ENCODE measurements at places on chromosomes 7 and 10. TPM values are rescaled to one million over a fixed set of nuclear protein-coding genes. Genes with fewer than 3 reads are reported as not detected.

NPY4R gene
- total RNA-seq, result not detected

DPP6 gene
- 0.19 TPM for total RNA-seq

DNA sequence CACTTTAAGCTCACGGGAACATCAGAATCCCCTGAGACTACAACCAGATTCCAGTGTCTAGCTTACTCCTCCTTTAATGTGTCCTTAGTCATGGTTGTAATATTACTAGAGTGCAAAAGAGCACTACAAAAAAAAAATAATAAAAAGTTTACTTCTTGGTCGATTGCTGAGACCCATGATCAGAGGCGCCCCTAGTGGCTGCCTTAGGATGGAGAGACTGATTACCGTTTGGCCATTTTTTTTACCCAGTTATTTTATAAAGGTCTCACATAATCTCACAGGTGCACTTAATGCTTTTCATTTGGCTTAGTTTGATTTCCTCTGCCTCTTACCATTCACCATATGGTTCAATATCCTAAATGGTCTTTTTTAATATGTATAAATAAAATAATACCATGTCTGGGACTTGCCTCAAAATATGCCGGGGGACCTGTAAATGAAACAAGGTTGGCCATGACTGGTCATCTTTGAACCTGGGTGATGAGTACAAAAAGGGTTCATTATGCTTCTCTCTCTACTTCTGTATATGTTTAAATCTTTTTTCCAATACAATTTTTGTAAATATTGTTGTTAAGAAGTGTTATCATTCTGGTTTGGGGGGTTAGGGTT, 331.5 kb upstream of the NFE2L3 start:
- no peak for DNase-seq

GRCh38 chr10:61157182-61157581, 213.2 kb upstream of the RHOBTB1 start:
- DNase-seq, result no peak

DNA sequence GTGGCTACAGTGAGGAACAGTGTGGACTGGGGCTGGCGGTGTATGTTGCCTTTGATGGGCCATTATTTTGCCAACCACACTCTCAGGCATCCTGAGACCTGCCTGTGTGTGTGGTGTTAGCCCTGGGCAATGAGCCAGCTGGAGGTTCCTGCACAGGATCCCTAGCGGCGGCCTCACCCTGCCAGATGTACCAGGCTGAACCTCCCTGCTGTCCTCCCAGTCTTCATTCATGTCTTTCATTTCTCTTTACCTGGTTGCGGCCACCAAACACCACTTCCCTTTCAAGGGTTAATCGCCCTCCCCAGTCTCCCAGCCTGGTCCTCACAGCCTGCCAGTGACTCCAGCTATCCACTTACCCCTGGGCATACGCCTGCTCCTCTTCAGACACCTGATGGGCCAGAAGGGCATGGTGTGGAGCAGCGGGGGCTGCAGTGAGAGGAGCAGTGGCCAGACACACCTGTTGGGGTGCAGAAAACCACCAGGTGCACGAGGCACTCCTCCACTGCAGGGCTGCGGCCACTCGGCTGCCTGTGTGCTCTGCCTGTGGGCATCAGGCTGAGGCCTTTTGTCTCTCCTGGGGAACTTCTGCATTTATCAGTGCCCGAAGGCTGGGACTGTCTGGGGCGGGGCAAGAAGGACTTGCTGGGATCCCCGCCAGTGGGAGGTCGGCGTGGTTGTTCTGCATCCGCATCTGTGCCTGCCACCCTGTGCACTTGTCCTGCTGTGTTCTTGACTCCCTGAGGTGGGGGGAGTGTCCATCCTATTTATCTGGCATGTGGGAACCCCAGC, 111.6 kb downstream of the ARHGAP22 start:
- peak; percentile 74 for DNase-seq

CYP2C8 gene
- total RNA-seq, result not detected

GRCh38 chr10:78982726-78983125, 86.0 kb upstream of the ZMIZ1 start:
- DNase-seq, result no peak

GRCh38 chr10:69918036-69918435, 116.3 kb downstream of the COL13A1 start:
- DNase-seq, result no peak
